Subcutaneous preadipocyte (primary cell): ENCODE measurements at places on chromosomes 16 and 17. TPM values are rescaled to one million over a fixed set of nuclear protein-coding genes. Genes with fewer than 3 reads are reported as not detected.

Gene TMEM235
- not detected in 2 replicates for total RNA-seq

Gene SMIM36
- total RNA-seq: not detected in 2 replicates

Gene MYADML2
- not detected in 2 replicates for total RNA-seq

Gene CPHXL2
- not detected in 2 replicates for total RNA-seq

Gene SHCBP1
- total RNA-seq: 16.2 and 31.3 TPM in 2 replicates

Gene SMTNL2
- not detected in 2 replicates for total RNA-seq

Gene CCL16
- not detected in 2 replicates for total RNA-seq

Gene DOC2B
- total RNA-seq: not detected in 2 replicates

Gene MYH3
- total RNA-seq: 0.37 and 0.39 TPM in 2 replicates

Gene SEZ6L2
- total RNA-seq: 0.73 and 0.98 TPM in 2 replicates

Gene CRYM
- 0.37 and 0.59 TPM in 2 replicates for total RNA-seq

Gene C17orf100
- total RNA-seq: 0.37 and 0.39 TPM in 2 replicates

Gene PITPNC1
- 9.9 and 24.2 TPM in 2 replicates for total RNA-seq
